GM12865 (cell line): ENCODE measurements at places on chromosomes 13 and 19.

GRCh38 chr13:44868397-44868796 is 120.9 kb downstream of the NUFIP1 start:
- peak; percentile 89 for DNase-seq

- DNase-seq, result no peak
Observed at GRCh38 chr13:110628477-110628793, 13.1 kb downstream of the NAXD start.

- DNase-seq, result no peak
Observed at GRCh38 chr13:90500569-90500968, 846.9 kb upstream of the MIR17HG start.

DNA sequence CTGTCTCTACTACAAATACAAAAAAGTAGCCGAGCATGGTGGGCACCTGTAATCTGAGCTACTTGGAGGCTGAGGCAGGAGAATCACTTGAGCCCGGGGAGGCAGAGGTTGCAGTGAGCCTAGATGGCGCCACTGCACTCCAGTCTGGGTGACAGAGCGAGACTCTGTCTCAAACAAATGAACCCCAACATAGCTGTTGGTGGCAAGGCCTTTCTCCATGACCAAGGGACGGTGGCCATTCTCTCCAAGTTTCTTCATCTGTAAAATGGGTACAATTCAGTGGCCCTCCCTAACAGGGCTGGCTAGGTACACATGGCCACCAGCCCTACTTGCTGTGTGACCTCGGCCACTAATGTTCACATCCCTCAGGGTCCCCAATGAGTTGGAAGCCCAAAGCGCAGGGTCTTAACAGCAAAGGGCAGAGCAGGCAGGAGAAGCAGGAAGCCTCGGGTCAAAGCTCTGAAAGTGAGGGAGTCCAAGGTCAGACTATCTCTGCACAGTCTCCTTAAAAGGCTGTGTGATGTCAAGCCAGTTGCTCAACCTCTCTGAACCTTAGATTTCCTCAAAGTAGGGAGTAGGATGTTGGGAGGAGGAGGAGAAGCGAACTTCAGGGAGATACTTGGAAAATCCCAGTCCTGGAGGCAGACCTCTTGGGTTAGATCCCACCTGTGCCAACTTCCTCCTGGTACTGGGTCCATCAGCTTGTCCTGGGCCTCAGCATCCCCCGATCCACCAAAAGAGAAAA is 2.7 kb downstream of the JUND start:
- DNase-seq, result peak; percentile 26

DNA sequence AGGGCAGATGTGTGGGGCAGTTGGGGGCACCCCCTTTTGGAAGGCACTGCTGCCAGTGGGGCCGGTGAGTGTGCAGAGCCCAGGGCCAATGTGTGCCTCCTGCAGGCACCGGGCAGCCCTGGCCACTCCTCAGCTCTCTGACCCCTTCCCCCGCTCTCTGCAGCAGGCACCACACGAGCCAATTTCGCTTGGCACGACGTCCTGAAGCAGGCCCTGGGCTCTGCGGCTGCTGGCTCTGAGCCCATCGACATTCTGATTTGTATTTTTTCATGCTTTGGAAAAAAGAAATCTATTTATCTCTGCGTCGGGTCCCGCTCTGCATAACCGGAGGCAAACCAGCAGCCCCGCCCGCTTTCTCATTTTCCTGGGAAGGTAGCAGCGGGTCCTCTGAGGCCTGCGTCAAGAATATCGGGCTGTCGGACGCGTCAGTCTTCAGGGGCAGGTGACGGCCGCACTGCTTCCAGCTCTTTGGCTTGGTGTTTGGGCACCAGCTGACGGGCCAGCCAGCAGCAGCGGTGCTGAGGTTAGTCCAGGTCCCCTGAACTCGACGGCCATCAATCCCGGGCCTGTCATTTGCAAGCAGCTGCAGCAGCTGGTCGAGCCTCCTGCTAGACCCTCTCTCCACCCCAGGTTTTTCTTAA is 134.3 kb downstream of the KDM4B start:
- DNase-seq, result no peak

GRCh38 chr13:60857698-60858097 is 460.7 kb downstream of the TDRD3 start:
- DNase-seq, result no peak

DNA sequence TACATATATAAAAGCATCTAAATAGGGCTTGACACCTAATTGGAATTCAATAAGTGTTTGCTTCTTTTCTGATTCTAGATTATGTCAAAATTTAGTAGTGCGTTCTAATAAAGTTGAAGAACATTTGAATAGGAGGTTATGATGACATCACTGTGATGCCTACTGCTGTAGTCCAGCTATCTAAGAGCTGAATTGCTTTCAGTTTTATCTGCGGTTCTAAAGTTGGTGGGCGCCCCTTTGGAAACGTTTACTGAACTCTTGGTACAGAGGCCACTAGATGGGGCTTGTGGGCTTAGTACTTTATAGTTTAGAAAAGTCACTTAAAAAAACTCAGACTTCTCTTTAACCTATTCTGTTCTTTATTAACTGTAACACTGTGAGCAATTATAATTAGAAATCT is 776.9 kb downstream of the GPC5 start:
- peak; percentile 21 for DNase-seq

GRCh38 chr19:21308773-21309172 is 20.4 kb downstream of the ZNF708 start:
- no peak for DNase-seq

DNA sequence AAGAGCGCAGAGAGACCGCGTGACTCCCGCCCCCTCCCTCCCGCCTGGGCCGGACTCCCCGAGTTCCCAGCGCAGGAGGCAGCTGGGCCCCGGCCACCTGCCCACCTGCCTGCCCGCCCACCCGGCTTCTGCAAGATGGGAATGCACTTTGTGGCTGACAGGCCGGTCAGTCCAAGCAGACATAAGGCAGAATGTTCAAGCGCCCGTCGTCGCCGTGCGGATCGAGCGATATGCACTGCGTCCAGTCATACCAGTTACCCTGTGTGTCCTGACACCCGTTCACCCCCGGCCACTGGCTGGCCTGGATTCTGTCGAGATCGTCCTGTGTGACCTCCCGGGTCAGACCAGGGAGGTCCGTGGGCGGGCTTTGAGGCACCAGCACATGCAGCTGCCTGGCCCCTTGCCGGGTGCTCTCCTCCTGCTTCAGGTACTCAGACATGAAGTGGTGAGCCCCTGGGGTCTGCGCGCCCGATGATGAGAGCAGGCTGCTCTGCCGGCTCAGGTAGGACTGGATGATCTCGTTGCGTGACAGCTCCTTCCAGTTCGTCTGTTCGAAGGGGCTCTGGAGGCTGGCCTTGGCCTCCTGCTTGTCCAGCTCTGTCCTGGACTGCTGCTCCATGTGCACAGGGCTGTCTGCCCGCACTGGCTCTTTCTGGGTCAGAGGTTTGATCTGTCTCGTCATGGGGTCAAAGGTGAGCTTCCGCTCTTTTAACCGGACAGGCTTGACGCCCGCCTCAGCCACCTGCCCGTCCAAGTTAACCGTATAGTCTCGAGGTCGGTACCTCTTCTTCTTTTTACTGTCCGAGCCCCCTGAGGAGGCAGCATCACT is 3.9 kb upstream of the SLC35E1 start:
- no peak for DNase-seq
